ENCODE measurements at places on chromosomes 12 and 14.

- no peak for DNase-seq
These were observed 512.4 kb downstream of the TMTC2 start for GRCh38 chr12:83199069-83199468.

GRCh38 chr12:25949343-25949742, 9.1 kb upstream of the RASSF8 start:
- no peak for DNase-seq

DNA sequence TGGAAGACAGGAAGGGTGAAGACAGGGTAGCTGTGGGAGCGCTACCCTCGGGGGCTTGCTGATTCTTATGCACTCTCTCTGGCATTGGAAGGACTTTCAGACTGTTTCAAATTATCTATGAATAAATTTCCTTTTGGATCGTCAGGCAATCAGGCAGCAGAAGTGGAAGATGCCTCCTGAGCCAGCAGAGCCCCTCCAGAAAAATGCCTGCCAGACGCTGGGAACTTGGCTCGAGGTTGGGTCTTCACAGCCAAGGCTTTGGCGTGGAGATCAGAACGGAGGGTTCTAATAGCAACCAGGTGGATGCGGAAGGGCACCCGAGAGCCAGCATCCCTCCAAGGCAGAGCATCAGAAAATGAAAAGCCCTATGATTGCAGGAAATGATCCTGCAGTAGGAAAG, 119.2 kb upstream of the RFLNA start:
- no peak for DNase-seq

GRCh38 chr12:116385486-116386217, 108.2 kb upstream of the MED13L start:
- no peak for DNase-seq

DNA sequence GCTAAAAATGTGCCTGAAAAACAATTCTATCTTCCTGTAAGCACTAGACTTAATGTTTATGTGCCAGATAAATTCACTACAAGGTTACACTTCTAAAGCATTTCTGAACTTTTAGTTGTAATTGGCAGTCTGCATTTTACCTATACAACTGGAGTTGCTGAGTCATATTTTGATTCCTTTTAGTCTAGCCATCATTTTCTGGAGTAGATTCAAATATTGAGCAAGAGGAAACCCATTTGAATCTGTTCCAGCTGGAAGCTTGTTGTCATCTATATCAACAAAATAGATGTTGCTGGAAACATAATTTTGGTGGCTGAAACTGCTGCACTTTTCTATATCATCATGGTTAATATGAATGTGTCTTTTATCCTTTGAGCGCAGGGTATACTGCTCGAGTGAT, 122.2 kb upstream of the CCDC175 start:
- DNase-seq: no peak

GRCh38 chr12:65695113-65695865, 129.0 kb upstream of the HMGA2 start:
- DNase-seq: peak; percentile 100

GRCh38 chr12:1815814-1816729, 4.3 kb upstream of the LRTM2 start:
- DNase-seq: no peak

DNA sequence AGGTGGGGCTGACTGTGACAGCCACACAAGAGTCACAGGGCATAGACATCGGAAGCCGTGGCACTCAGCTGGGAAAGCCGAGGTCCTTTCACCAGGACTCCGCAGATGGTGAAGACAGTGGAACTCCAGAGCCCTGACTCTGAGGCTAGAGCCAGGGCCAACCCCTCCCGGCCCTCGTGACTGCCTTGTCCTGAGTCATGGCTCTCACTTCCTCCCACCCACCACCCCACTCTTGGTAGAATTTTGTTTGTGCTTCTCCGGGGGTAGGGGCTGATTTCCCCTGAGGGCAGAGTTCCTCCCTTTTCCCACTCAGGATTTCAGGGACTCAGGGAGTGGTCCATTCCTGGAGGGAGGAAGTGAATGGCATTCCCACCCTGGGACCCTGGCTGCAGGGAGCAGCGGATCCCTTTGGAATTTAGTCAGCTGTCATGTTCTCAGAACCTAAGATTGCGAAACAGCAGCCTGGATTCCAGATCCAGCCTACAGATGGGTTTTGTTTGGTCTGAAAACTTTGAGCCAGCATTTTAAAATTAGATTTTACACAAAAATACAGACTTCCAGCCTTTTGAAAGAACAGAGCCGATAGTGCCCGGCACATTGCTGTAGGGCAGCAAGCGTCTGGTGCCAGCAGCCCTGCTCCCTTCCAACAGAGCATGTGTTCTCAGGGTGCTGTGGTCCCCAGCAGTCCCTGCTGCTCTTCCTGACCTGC, 50.7 kb downstream of the TPCN1 start:
- no peak for DNase-seq

- no peak for DNase-seq
These were observed 417.6 kb downstream of the PDZRN4 start for GRCh38 chr12:41605545-41606305.

GRCh38 chr14:36905272-36905888, 243.7 kb downstream of the PAX9 start:
- no peak for DNase-seq

GRCh38 chr14:91369628-91370445, 47.8 kb downstream of the CCDC88C start:
- DNase-seq: no peak

- DNase-seq: no peak
These were observed 233.6 kb upstream of the ARHGAP5 start for GRCh38 chr14:31843361-31844091.

GRCh38 chr12:87921621-87922020, 107.6 kb downstream of the C12orf50 start:
- no peak for DNase-seq

DNA sequence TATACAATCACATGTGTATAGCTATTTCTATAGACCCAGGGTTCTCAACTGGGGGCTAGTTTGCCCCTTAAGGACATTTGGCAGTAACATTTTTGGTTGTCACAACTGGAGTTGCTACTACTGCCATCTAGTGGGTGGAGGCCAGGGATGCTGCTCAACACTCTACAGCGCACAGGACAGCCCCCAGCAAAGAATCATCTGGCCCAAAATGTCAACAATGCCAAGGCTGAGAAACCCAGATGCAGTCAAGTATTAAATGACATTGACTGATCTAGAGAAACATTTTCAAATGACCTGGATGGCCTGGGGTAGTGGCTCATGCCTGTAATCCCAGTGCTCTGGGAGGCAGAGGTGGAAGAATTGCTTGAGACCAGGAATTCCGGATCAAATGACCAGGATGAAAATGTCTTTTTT, 5.8 kb downstream of the WSB2 start:
- DNase-seq: peak; percentile 92

- peak; percentile 77 for DNase-seq
These were observed 13.2 kb upstream of the SERPINA3 start for GRCh38 chr14:94598816-94599655.

GRCh38 chr12:80293347-80293746, 150.7 kb upstream of the PTPRQ start:
- no peak for DNase-seq

GRCh38 chr12:46904406-46905238, 78.8 kb upstream of the SLC38A4 start:
- DNase-seq: no peak

GRCh38 chr12:120175062-120175461, 19.5 kb downstream of the GCN1 start:
- DNase-seq: no peak

DNA sequence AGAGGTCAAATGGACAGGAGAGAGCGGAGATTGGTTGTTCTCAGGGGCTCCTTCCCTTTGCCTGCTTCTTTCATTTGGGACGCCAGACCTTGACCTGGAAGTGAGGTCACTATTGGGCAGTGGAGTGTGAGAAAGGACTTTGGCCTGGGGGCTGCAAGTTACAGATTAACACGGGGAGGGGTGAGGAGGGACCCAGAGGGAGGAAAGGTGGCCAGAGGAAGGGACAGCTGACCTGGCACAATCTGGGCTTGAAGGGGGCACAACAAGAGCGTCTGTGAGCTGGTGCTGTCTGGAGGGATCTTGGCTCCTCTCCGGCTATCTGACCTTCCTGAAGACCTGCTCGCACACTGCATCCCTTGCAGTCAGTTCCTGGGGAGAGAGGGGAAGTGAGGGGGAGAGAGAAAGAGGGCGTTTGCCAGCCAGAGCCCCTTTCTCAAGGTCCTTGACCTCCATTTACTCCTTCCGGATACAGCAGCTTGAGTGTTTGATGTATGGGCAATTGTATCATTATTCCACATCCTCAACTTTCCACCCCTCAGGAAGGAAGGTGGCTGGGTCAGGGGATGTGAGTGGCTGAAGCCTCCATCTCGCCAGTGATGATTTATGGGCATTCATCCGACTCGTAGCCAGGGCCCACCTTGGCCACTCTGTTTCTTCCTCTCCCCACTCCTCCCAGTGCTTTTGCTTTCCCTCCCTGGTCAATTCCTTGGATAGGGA, 4.7 kb downstream of the RBP5 start:
- no peak for DNase-seq

All from ACHN (cell line).